ENCODE measurements at places on chromosomes 1 and 21.

DNA sequence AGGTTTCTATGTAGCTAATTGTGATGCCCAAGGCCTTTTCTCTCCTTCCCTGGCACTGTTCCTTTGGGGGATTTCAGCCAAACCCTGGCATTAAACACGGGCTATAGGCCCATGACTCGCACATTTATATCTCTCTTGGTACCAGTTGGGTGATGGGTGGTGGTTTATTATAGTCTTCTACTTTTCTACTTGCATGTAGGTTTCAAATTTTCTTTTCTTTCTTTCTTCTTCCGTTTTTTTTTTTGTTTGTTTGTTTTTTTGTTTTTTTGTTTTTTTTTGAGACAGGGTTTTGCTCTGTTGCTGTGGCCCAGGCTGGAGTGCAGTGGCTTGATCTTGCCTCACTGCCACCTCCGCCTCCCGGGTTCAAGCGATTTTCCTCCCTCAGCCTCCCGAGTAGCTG is 1.1 kb downstream of the IL10RB start:
- DNase-seq = no peak

- no peak for DNase-seq
Measured at GRCh38 chr1:1528301-1529267, 11.8 kb downstream of the TMEM240 start.

- peak; percentile 50 for DNase-seq
Measured at GRCh38 chr1:33342041-33342723, 21.3 kb upstream of the A3GALT2 start.

GRCh38 chr1:182476625-182477024 is 26.7 kb downstream of the RGSL1 start:
- DNase-seq = no peak

GRCh38 chr1:232621050-232621449 is 8.9 kb downstream of the SIPA1L2 start:
- no peak for DNase-seq

DNA sequence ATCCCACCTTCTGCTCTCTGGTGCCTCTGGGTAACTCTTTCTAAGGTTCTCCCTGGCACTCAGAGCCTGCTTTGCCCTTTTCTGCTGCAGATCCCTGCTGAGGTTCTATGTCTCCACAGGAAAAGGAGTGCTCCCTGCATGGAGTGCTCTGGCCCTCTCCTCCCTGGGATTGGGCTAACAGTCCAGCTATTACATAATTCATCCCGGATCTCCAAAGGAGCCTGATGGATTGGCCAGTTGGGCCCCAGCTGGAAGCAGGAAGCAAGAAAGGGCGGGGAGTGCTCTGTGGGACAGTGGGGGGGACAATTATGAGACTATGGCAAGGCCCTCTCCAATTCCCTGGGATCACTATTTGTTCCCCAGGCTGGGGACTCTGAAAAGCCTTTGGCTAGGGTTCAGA is 51.9 kb upstream of the GOLT1A start:
- no peak for DNase-seq

DNA sequence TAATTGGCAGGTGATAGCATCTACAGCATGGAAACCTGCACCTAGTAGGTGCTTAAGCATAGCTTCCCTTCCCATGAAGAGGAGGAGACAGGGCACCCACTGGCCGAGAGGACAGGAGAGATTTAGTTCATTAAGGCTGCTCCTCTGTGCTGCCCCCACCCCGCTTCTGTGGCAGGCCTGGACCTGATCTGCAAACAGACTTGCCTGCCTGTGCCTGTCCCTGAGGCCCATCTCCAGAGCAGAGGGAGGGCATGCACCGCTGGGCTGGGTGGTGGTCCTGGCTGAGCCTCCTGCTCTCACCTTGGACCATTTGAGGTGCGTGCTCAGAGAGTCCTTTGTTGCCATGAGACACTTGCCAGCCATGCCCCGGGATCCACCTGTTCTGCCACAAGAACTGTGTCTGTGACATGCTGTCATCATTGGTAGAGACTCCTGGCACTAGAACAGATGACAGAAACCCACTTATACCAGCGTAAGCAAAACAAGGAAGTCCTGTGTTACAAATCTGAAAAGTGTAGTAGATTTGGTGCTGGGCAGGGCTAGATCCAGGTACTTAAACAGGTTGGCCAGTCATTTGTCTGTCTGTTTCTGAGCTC is 55.6 kb downstream of the PTPRF start:
- peak; percentile 3 for DNase-seq

DNA sequence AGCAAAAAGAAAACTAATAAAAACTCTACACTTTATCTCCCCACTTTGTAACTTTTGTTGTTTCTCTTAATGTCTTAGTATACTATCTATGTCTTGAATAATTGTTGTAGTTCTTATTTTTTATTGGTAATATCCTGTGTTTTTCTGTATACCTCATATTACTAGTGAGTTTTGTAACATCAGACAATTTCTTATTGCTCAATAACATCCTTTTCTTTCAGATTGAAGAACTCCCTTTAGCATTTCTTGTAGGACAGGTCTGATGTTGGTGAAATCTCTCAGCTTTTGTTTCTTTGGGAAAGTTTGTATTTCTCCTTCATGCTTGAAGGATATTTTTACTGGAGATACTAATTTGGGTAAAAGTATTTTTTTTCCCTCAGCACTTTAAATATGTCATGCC is 79.8 kb upstream of the LRRC8B start:
- DNase-seq = no peak

DNA sequence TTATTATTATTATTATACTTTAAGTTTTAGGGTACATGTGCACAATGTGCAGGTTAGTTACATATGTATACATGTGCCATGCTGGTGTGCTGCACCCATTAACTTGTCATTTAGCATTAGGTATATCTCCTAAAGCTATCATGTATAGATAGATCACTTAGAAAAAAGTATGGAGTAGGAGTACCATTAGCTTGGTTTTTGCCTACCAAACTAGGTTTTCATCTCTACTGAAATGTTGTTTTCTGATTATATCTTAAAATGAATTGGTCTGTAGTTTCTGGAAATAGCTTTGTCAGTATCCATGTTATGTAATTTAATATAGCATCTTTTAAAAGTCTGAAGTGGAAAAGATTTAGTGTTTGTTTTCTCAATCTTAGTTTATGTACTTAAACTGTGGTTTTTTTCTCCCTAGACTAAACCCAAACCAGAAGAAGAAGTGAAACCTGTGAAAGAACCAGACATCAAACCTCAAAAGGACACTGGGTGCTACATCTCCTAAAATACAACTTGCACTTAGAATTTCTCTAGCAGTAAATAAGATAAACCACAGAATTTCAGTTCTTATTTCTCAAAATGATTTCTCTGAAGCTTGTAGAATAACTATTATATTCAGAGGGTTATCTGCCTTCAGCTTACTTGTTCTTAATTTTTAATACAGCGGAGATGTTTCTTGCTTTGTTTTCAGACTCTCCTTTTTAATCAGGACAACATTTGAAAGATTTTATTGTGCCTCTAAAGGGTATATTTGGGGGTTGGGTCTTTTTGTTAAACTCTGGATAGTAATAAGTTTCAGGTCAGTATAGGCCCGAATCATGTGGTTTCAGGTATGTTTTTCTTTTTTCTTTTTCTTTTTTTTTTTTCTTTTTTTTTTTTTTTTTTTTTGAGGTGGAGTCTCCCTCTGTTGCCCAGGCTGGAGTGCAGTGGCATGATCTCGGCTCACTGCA is 4.5 kb upstream of the FAM177B start:
- no peak for DNase-seq

DNA sequence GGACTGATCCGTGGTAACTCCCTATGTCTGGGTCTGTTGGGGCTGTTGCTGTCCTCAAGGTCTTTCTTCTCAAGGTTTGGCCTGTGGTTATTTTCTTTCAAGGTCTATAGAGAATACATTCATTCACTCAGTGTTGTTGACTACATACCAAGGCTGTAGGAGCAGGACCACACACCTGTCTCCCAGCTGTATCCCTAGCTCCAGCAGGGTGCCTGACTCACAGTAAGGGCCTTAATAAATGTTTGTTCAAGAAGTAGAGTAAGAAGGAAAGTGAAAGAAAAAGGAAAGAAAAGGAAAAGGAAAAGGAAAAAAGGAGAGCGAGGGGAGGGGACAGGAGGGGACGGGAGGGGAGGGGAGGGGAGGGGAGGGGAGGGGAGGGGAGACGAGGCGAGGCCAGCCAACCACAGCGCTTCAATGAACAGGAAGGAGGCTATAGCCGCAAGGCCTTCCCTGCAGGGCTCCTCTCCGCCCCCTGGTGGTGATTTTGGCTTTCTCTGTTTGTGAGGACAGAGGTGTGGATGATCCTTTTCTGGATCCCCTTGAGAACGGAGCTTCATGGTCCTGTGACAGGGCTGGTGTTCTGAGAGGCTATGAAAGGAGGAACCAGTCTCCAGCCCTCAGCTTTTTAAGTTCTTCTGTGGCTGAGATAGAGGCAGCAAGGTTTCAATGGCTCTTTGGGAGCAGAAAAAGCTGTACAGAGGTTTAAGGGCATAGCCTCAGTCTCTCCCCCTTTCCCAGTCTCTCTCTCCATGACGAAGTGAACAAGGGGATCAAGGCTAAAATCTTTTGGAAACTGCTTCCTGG is 30.6 kb upstream of the LCE5A start:
- DNase-seq = no peak

- no peak for DNase-seq
Measured at GRCh38 chr1:174052621-174053020, 30.5 kb upstream of the RC3H1 start.

DNA sequence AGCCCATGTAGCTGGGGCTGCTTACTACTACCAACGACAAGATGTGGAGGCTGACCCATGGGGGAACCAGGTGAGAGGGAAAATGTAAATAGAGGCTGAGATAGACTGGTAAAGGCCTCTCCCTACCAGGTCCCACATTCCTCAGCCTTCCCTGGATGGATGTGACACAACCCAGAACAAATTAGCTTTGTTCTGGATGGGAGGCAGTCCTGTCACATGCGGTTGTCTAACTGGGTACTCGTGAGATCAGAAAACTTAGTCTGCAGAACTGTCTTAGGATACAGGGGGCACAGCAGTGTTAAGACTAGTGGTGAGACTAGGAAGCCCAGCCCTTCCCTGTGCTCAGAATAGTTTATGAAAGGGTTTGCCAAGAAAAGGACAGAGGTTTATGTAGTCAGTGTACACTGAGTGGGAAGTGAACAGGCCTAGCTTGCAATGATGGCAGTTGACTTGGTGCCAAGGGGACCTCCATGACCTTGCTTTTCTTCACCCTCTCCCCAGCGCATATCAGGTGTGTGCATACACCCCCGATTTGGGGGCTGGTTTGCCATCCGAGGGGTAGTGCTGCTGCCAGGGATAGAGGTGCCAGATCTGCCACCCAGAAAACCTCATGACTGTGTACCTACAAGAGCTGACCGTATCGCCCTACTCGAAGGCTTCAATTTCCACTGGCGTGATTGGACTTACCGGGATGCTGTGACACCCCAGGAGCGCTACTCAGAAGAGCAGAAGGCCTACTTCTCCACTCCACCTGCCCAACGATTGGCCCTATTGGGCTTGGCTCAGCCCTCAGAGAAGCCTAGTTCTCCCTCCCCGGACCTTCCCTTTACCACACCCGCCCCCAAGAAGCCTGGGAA is 8.4 kb downstream of the MMACHC start:
- no peak for DNase-seq

DNA sequence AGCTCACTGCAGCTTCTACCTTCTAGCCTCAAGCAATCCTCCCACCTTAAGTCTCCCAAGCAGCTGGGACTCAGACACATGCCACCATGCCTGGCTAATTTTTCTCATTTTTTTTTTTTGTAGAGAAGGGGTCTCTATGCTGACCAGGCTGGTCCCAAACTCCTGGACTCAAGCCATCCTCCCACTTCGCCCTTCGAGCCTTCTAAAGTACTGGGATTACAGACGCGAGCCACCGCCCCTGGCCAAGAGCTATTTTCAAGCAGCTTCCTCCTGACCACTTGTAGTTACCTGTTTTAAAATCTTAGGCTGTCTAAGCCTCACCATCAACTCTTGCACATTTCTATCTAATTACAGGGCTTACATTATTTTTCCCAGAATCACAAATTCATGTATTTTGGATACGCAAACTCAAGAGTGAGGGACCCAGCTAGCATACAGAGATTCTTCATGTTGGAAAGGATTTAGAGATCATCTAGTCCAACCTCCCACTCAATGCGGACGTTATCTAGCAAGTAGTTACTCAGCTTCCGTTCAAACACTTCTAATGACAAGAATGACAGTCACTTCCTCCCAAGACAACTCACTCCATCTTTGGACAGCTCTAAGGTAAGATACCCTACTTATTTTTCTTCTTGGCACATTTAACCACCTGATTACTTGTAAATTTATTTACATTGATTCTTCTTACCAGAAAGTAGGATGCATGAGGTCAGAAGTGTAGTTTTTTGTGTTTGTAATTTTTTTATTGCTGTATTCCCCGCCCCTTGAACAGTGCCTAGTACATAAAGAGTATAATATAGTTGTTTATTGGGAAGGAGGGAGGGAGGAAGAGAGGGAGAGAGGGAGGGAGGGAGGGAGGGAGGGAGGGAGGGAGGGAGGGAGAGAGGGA is 65.4 kb downstream of the LUZP1 start:
- DNase-seq = no peak

DNA sequence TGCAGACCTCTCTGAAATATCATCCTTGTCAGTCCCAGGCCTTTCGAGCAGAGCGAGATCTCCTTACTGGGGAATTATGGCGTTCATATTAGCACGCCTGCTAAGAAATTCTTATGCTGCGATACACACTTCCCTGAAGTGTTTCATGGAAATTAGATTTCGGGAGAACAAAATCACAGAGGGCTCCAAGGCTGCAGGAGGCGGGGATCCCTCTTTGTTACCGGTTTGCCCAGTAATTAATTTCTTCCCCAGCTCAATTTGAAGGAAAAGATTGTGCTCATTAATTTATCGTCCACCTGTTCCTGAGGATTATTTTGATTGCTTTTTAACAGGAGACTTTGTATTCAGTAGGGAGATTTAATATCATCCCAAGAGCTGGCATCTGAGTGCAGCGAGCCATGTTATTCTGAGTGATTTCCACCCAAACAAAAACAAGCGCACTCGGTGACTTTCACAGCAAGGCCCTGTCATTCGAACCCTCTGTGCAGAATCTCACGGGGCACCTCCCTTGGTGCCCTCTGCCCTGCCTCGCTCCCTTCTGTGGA is 202.3 kb upstream of the GALNT2 start:
- no peak for DNase-seq

- DNase-seq = no peak
Measured at GRCh38 chr1:75643460-75643859, 32.5 kb upstream of the SLC44A5 start.

DNA sequence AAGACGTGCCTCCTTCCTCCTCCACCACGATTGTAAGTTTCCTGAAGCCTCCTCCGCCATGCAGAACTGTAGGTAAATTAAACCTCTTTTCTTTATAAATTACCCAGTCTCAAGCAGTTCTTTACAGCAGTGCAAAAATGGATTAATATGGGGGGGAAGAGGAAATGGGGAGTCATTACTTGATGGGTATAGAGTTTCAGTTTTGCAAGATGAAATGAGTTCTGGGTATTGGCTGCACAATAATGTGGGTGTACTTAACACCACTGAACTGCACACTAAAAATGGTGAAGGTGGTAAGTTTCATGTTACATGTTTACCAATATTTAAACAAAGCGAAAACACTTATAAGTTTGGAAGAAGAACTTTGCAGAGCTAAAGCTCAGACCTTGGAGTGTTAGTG is 24.3 kb upstream of the DISP1 start:
- no peak for DNase-seq

DNA sequence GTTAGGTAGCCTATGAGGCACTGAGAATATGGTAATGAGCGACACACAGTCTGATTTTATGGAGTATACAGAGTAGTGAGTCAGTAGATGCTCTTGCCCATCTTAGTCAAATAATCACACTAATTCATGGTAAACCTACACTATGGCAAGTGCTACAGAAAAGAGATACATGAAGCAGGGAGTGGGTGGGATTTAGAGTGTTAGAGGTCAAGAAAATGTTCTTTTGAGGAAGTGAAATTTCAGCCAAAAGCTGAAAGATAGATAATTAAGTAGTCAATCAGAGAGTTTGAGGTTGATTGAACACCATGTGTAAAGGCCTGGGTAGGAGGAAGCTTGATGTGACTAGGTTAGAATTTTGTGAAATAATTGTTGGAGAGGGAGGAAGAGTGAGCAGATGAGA is 14.7 kb downstream of the MDM4 start:
- no peak for DNase-seq

Data from PC-9 (cell line).